IPS DF 6.9 (cell line): ENCODE measurements at places on chromosomes 6 and 20.

DNA sequence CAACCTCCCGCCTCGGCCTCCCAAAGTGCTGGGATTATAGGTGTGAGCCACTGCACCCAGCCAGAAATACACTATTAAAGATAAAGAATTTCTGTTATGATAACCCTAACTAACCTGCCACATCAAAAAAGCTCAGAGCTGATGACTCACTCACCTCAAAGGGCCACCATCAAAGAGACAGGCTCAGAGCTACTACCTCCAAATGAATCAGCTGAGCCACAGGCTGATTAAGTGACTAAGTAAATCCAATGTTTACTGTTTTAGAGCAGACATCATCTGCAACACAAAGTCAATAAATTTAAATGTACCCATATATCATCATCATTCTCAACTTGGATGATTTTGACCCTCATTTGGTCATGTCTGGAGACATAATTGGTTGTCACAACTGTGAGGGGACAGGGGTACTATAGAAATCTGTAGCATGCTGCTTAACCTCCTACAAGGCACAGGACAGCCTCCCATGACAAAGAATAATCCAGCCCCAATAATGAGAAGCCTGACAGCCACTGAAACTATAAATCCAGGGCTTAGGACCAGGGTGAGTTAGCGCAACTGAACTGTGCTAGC lies 106.5 kb downstream of the ATP9A start:
- no peak for DNase-seq

DNA sequence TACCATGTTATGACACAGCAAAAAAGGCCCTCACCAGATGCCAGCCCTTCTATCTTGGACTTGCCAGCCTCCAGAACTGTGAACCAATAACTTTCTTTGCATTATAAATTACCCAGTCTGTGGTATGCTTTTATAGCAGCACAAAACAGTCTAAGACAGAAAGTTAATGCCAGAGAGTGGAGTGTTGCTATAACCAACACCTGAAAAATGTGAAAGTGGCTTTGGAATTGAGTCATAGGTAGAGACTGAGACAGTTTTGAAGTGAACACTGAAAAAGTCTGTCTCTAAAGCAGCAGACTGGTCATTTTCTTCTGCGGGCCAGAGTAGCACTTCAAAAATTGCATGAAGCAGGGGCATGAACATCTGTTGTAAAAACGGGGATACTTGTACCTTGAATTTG lies 28.0 kb upstream of the ASIP start:
- DNase-seq = no peak

DNA sequence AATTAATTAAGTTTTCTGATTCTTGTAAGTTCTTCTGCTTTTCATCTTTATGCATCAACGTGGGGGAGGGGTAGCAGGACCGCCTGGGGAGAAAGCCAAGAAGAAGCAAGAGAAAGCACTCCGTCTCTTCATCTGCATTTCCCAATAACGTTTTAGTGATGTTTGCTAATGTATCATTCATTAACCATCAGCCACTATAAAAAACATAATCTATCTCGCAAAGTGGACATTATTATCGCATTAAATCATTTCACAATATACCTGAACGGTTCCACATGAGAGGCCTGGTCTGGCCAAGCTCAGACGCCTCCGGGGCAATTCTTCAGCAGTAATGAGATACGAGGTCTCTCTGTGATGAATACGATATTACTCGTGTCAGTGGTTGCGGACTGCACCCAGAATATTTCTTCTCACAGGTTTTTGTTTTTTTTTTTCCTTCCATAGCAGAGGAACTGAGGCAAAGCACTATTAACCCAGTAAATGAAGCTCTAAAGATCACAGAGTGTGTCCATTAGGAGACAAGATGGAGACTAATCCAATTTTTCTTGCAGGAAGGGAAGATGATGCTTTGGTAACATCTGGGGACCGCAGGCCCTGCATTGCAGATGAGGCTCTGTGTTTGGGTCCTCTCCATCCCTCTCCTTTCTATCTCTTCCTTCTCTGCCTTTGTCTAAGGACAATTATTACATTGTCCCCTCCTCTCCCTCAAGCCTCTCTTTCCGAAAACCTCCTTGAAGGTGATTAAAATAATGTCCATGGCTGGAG lies 156.1 kb downstream of the SLC35B3 start:
- DNase-seq = no peak

DNA sequence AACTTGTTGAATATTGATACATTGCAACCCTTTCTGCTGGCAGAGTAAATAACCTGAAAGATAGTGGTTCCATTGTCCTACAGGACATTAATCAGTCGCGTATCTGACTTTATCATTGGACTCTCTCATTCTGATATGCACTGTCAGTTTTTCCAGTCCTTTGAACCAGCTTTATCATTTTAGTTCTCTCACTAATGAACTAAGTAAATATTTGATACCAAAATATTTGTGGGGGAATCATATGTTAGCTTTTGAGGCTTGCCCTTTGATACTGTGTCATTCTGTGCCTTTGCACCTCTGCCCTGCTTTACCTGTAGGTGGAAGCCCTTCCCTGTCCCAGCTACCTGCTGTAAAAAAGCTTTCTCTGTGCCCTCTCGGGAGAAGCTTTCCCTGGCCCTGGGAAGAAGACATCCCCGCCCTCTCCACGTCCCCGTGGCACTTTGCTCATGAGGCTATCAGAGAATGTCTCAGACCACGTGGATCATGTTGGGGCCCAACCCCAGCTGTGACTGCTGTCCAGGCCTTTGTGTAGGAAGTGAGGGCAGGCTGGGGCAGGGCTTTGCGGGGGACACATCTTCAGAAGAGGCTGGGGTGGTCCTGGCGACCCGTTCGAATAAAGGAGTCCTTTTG lies 117.8 kb upstream of the NXT1 start:
- no peak for DNase-seq

DNA sequence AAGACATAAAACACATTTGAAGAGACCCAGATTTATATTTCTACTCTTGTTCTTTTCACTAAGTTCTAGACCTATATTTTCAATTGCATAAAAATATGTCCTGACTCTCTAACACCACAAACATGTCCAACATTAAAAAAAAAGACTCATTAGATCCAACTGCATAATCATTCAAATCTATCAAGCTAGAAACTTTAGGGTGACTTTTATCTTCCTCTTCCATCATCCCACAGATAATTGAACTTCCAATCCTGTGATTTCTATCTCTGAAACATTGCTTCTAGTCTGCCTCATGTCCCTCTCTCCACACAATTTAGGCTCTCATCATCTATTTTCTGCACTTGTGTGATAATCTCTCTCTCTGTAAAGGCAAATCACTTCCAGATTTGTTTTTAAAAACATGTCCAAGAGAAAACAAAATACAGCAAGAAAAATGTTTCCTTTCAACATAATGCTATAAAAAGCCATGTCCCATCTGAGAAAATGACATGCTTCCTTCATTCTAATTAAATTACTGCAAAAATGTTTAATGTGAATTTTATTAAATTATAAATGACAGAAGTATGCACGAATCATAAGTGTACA lies 615.9 kb downstream of the RNF144B start:
- no peak for DNase-seq

DNA sequence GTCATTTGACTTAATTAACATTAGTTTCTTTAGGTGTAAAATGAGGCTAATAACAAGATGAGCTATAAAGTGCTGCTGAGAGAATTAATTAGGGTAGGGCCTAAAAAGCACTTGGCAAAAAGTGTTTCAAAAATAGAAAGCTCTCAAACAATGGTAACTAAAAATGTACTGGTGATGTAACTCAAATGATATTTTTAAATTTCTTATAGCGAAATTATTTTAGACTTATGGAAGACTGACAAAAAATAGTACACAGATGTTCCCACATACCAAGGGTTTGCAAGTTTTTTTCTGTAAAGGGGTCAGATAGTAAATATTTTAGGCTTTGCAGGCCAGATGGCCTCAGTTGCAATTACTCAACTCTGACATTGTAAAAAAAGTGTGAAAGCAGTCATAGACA lies 190.7 kb upstream of the UFL1 start:
- DNase-seq = no peak

GRCh38 chr20:46157625-46158024 lies 39.5 kb downstream of the CD40 start:
- no peak for DNase-seq

GRCh38 chr6:31663126-31663960 lies 1.5 kb downstream of the GPANK1 start:
- DNase-seq = no peak

DNA sequence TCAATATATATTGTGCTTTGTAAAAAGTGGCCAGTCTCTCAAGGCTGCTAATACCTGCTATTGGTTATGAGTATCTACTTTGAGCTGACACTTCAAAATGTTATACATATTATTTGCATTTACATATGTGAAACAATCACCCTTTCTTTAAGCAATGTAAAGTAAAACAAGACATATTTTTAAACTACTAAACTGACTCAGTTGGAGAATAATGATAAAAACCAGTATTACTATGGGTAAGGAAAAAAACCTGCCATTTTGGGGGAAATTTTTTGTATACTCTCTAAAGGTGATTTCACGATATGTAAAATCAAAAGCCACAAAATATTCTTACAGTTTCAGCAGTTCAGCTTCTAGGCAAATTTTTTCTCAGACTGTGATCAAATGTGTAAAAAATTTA lies 232.3 kb downstream of the PRL start:
- DNase-seq = no peak

GRCh38 chr6:158557927-158558326 lies 2.0 kb upstream of the TMEM181 start:
- no peak for DNase-seq

DNA sequence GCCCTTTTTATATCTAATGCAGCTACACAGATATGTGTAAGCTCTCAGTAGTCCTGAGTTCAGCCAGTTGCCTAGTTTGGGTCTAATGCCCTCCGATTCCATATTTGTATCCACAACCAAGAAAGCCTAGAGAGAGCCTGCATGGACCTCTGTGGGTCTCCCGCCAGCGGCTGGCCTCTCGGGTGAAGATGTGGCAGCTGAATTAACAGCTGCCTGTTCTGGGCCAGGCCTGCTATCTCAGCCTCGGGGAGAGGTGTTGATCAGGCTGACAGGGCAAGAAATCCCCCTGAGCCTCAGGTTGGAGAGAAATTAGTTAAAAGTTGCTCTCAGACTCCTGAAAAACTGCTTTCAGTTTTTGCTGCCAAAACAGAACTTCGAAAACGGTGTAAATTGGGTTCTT lies 19.8 kb downstream of the PTK7 start:
- DNase-seq = no peak

DNA sequence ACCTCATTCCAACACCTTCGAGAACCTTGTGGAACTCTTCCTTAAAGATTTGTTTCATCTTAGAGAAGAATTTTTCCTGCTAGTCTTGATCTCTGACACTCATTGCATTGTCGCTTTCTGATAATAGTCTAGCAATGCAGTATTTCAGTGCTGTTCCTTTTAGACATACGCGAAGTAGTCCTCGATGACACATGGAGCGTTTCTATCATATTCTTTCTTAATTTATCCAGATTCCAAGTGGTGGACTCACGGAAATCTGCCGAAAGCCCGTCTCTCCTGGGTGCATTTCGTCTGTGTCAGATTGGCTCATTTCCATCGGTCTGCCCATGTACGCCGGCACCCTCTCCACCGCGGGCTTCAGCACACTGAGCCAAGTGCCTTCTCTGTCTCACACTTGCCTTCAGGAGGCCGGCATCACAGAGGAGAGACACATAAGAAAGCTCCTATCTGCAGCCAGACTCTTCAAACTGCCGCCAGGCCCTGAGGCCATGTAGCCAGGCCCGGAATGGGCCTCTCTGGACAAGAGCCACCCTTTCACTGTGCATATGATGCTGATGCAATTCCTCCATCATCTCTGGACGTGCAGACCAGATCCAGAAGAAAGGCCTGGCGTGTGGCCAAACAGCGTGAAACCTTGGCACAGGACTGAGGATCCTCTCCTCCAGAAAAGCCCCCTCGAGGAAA lies 198.6 kb upstream of the UST start:
- DNase-seq = no peak

GRCh38 chr6:73264446-73264845 lies 1.4 kb upstream of the KHDC1 start:
- no peak for DNase-seq

DNA sequence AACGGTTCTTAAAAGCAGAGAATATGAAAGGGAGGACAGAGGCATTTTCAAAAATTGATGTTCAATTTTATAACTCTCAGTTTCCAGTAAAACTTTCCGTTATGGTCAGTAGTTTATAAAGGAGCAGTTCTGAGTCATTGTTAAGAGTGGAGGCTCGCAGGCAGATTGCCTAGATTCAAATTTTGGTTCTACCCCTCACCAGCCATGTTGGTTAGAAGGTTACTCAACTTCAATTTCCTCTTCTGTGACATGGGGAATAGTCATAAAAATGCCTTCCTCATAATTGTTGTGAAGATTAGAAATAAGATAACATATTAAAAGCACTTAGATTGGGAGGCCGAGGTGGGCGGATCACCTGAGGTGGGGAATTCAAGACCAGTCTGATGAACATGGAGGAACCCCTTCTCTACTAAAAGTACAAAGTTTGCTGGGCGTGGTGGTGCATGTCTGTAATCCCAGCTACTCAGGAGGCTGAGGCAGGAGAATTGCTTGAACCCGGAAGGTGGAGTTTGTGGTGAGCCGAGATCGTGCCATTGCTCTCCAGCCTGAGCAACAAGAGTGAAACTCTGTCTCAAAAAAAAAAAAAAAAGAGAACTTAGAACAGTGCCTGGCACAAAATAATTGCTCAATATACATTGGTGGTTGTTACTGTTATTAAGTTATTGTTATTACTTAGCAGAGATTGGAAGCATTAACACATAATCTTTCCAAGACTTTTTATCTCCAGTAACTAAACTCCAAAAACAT lies 348.9 kb downstream of the NRN1 start:
- no peak for DNase-seq

GRCh38 chr20:58077282-58077681 lies 151.2 kb downstream of the ANKRD60 start:
- DNase-seq = no peak

GRCh38 chr20:51360451-51361201 lies 181.9 kb downstream of the NFATC2 start:
- DNase-seq = no peak

DNA sequence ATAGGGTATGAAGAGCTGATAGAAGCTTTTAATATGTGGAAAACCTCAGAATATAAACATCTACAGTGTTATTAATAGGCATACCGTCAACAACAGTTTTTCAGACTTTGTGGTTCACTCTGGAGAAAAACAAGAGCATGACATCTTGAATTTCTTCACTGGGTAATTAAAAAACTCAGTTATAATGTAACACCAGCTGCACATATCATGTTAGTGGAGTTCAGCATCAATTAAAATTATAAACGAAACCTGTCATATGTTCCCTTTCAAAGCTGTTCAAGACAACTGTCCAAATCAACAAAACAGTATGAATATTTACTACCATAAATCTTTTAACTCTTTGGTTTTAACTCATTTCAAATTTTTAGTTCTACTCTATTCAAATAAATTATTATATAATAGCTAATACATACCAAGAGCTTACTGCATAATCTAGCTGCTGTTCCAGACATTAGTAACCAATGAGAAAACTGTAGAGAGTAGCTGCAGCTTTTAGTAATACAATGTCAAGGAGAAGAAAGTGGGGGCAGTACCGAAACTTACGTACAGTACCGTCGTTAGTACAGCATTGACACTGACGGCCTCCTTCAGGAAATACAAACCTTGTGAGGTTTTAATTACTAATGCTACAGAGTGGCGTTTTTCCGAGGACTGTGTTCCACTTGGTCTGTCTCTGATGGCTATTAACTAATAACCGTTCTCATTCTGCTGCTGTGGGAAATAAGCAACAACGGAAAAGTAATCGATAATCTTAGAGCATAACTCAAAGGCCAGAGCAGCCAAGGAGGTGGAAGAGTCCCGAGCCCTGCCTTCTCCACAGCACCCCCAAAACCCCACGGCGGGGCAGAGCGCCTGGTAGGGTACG lies 532 bp upstream of the PM20D2 start:
- DNase-seq = no peak

GRCh38 chr20:34871966-34872621 lies 562 bp downstream of the GGT7 start:
- no peak for DNase-seq
